Ureter (tissue), 1 donor: ENCODE measurements at places on chromosomes 4 and X.

- DNase-seq: no peak
Measured at GRCh38 chr4:188657365-188657764, 518.1 kb downstream of the TRIML1 start.

- DNase-seq: no peak
Measured at GRCh38 chrX:11566789-11567188, 98.9 kb downstream of the ARHGAP6 start.

DNA sequence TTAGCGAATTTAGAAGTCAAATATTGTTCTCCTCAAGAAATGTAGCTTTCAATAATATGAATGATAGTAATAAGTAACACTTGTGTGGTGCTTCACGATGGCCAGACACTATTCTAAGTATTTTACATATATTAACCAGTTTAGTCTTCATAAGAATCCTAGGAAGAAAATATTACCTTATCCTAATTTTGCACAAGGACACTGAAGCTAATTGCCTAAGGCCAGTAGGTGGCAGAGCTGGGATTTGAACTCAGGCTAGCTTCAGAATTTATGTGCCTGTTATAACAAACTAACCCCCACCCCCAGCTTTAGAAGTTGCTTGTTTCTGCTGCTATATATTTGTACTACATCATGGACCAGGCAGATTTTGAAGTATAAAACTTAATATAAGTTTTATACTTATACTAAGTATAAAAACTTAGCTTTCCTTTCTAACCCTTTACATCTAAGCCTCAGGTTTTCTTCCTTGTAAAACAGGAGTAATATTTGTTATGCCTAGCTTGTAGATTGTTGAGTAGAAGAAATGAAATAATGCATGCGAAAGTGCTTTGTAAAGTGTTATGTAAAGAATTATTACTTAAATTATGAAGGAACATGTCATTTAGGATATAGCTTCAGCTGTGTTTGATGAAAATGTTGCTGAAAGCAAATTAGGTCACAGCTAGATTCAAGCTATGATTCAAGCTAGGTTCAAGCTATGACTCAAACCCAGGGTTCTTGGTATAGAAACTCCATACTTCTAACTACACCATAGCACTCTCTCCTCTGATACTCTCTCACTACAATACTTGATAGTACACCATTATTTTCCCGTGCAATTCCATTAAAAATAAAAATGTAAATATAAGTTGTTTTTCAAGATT is 4.2 kb upstream of the CDS1 start:
- DNase-seq: no peak

DNA sequence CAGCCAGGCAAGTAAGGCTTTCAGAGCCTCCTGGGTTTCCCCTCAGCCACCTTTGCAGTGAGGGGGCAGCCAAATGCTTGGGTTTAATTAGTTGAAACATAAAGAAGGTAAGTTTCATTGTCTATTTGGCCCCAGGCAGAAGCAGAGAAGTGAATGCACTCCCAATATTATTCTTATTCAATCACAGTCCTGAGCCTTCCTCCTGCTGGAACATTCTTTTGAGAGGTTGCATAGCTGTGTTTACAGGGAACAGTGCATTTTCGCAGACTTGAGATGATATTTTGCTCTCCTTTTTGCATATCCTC is 13.9 kb downstream of the SLC2A9 start:
- no peak for DNase-seq

DNA sequence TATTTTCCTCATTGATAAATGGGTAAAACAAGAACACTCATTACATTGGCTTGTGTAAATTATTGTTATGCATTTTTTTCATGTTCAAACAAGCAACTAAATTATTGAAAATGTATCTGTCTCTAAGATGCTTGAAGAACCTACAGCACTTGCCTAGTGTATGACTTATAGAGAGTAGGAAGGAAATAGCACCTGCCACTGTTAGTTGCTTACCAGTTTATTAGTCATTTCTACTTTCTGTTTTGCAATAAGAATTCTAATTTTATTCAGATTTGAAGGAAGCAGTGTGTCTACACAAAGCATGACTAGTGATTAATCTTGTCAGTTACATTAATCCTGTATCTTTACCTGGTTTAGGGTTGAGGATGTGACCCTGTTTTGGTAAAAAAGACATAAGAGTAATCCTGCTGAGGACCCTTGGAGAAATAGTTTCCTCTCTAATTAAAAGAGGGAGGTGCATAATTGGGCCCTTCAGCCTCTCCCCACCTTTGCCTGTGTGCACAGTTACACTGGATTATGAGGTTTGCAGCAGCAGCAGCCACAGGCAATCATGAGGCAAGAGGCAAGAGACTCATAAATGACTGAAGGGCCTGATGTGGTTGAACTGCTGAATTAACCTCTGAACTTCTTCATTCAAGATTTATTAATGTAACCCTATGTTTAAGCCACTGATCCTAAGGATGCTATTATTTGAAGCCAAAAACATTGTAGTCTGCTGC is 1202.1 kb downstream of the ADGRL3 start:
- DNase-seq: no peak

- DNase-seq: no peak
Measured at GRCh38 chr4:82381661-82382296, 8.0 kb upstream of the HNRNPD start.

DNA sequence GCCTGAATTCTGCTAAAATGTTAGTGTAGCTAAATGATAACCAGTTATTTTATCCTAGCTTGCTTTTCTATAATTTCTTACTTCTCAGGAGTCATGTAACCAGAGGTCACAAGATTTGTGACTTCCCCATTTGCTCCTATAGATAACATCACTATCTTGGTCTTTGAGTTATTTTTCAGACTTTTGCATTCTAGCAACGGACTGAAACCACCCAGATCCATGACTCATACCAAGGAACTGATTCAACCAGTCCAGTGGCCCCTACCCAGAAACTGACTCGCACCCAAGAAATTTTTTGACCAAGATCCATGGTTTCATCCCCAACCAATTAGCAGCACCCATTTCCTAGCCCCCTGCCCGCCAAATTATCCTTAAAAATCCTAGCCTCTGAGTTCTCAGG is 50.0 kb downstream of the IQCM start:
- DNase-seq: no peak

DNA sequence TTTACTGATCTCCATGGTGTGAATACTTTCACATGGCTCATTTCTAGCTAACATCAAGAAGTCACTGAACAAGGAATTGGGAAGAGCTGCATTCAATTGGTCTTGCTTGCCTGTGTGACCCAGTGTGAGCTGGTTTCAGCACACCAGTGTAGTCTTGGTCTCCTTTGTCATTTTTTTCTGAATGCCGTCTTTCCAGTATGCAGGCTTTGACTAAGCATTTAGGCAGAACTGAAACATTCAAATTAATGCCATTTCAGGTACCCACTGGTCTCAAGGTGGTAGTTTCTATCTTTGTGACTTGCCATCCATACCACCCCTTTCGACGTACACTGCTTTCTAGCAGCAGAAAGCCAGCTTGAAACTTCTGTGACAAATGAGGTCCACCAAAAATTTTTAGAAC is 550.5 kb upstream of the BOD1L1 start:
- no peak for DNase-seq

GRCh38 chr4:153176938-153177337 is 27.3 kb upstream of the TRIM2 start:
- no peak for DNase-seq

- DNase-seq: no peak
Measured at GRCh38 chr4:7141151-7141834, 51.0 kb upstream of the SORCS2 start.

DNA sequence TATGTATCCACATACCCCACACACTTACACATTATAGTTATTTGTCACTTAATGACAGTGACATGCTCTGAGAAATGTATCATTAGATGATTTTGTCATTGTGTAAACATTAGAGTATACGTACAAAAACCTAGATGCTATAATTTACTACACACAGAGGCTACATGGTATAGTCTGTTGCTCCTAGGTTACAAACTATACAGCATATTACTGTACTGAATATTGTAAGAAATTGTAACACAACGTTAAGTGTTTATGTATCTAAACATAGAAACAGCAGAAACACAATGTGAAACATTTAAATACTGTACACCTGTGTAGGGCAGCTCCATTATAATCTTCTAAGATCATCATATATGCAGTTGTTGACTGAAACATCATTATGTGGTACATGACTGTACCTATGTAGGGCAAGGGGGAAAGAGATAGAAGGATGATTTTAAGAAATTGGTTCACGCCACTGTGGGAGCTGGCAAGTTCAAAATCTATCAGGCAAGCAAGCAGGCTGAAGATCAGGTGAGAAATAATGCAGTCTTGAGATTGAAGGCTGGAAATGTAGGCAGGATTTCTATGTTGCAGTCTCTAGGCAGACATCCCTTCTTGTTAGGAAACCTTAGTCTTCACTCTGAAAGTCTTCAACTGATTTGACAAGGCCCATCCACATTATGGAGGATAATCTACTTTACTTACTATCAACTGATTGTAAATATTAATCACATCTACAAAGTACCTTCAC is 78.0 kb upstream of the CPEB2 start:
- DNase-seq: no peak

GRCh38 chr4:71004281-71004851 is 10.9 kb downstream of the DCK start:
- no peak for DNase-seq

DNA sequence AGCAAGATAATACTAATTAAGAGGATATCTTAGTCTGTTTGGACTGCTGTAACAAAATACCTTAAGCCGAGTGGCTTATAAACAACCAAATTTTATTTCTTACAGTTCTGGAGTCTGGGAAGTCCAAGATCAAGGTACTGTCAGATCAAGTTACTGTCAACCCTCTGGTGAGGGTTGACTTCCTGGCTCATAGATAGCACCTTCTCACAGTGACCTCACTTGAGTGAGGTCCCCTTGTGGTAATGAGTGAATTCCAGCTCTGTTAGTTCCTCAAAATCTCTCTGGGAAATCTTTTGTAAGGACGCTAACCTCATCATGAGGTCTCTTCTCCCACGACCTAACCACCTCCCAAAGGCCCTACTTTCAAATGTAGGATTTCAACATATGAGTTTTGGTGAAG is 36.9 kb upstream of the ADGRA3 start:
- no peak for DNase-seq

GRCh38 chrX:16603822-16604221 is 46.1 kb upstream of the S100G start:
- DNase-seq: no peak

GRCh38 chr4:1512738-1513660 is 106.8 kb upstream of the NKX1-1 start:
- DNase-seq: no peak

DNA sequence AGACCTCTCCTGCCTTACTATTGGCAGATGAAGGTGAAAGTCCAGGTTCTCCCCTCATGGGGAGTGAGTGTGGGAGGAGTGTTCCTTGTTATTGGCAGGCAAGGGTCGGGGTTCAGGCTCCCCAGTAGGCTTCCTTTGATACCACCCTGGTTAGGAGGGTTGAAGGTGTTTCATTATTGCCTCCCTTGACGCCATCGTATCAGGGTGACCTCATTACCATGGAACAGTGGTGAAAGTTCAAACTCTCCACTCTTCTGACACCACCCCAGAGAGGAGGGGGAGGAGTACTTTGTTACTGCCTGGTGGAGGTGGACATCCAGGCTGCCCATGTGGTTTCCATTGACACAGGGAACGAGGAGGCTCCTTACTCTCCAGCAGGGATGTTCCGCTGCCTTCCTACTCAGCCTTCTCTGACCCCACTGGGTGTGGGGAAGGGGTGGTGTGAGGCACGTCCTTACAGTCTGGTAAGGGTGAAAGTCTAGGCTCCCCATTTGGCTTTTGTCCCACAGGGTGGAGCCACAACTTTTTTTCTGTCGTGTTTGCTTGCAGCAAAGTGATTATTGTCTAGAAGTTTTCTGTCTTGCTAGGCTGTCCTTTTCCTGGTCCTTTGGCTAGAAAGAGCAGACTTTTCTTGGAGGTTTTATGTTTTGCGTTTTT is 37.2 kb upstream of the USP9X start:
- no peak for DNase-seq

DNA sequence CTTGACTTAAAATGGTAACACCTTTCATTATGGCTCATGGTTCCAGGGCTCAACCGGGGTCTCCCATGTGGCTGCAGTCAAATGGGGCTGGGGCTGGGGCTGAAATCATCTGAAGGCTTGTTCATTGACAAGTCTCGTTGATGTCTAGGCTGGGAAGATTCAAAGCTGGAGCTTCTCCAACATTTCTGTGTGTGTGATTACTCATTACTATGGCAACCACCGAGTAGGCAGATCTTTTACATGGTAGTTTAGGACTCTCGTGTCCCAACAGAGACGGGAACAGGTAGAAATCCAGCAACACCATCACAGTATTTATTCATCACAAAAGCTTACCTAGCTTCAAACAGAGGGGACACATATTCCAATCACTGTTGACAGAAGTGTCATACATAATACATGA is 7.8 kb downstream of the YTHDC1 start:
- DNase-seq: no peak

- DNase-seq: no peak
Measured at GRCh38 chr4:137069473-137069872, 462.8 kb downstream of the PCDH18 start.

DNA sequence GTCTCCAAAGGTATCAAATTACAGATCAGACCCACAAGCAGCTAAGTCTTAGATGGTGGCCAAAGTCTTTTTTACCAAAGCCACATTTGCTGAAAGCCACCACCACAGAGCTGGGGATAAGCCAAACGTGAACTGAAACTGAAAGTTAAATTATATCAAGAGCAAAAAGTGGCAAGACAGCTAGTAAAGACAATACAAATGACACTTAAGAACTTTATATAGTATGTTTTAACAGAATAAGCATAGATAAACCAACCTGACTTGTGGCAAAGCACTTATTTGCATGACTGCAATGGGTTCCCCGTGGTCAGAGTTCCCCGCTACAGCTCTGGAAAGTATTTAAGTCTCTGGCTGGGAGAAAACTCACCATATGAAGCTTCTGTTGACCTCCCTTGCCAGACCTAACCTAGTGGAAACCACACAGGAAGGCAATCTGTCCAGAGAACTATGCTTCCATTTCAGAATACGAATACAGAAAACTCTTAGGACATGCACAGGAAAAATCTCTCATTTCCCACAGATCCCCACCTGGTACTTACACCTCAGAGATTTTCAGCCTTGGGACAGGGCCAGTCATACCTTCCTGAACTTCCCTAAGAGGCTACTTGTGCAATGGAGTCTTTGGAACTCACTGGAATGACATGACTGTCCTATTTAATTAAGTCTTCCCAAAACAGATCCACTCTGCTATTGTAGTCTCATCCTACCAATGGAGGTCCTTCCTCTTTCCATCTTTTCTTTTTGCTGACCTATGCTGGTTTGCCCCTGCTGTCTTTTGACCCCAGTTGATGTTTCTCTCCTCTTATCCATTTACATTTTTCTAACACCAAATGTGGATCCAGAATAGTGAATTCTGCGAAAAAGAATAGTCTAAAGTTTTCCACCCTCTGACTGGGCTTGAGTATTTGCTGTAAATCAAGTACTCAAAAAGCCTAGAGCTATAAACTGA is 225.1 kb downstream of the NR3C2 start:
- DNase-seq: no peak

DNA sequence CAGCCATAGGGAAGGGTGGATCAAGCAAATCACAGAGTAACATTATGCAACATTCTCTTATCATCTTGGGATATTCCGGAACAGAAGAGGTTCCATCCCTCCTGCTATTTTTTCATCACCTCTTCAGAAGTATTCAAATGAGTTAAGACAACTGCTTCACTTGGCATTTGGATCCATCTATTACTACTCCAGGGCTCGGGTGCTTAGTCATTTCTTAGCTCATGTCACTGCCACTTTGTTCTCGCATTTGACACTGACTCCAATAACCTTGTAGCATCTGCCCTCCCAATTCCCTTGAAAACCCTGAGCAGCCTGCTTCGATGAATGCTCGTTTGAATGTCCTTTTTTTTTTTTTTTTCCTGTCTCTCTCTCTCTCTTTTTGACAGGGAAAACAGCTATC is 114.9 kb downstream of the PPARGC1A start:
- no peak for DNase-seq

GRCh38 chr4:171794528-171794927 is 18.7 kb upstream of the GALNTL6 start:
- DNase-seq: no peak
